ENCODE measurements at places on chromosomes 16 and 17.

- DNase-seq, result no peak
These were observed 127.2 kb downstream of the CCDC144A start for GRCh38 chr17:16817201-16817600.

GRCh38 chr17:80921159-80921558 lies 70.5 kb upstream of the CHMP6 start:
- no peak for DNase-seq

DNA sequence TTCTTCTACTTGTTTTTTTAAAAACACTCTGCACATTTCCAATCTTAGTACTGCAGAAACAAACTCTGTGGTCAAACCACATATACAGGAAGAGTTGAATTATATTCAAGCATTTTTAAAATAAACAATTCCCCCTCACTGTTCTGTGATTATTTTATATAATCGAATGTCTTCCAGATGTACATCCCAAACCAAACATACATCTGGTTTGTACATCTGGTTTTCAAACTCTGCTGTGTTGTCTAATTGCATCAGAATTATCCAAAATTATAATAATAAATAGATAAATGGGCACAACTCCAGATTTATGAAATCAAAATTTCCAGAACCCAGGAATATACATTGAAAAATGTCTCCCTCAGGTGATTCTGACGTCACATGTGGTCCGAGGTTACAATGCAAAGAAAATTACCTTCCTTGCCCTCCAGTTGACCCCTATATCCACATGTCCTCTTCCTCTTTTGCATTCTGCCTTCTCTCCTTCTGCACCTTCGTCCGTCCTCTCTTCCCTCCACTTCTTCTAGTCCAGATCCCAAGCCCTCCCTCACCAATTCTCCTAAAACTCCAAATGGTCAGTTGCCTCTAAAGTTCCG lies 13.3 kb upstream of the CCDC144A start:
- DNase-seq, result no peak

GRCh38 chr16:75620326-75621169 lies 2.5 kb downstream of the ADAT1 start:
- DNase-seq, result no peak

DNA sequence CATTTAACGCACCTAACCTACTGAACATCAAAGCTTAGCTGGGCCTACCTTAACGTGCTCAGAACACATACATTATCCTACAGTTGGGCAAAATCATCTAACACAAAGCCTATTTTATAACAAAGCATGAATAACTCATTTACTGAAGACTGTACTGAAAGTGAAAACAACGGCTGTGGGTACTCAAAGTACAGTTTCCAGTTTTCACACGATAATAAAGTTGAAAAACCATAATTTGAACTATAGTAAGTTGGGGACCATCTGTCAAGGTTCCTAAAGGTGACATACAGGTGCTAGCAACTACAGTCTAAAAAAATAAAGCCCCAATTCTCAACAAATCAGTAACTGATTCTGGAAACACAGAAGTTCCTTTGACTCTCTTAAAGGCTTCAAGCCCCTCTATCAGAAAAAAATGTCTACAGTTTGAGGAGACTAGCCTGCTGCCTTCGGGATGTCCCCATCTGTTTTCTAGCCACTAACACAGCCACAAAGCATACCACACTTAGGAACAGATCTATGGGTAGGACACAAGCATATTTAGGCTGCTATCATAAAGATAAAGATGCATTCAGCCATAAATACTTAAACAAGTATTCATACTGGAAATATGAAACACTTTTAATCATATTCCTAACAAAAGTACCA lies 71.3 kb downstream of the KANSL1 start:
- no peak for DNase-seq

DNA sequence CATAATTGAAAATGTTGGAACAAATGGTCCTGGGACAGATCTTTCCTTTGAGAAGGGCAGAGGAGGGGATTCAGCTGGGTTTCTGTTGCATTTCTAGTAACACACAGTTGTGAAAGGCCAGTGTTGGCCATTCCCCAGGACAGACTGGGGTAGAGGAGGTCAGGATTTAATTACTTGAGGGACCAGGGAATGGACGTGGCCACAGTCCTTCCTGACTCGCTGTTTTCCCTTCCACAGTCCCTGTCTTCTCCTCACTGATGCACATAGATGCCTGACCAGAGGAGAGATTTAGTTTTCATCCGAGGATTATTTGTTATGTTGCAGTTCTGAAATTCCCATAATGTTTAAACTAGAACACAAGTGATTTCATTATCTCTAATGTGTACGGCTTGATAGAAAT lies 25.2 kb upstream of the HEATR6 start:
- DNase-seq, result no peak

- peak; percentile 90 for DNase-seq
These were observed 94.4 kb downstream of the CLEC16A start for GRCh38 chr16:11038777-11039176.

GRCh38 chr16:66619534-66620428 lies 15.3 kb downstream of the CMTM3 start:
- DNase-seq, result no peak

- no peak for DNase-seq
These were observed 3.1 kb upstream of the HOXB2 start for GRCh38 chr17:48547808-48548522.
